ENCODE measurements at places on chromosomes 7 and 10.
A peak's percentile ranks its signal among the peaks of the same experiment; 100 is the strongest.

DNA sequence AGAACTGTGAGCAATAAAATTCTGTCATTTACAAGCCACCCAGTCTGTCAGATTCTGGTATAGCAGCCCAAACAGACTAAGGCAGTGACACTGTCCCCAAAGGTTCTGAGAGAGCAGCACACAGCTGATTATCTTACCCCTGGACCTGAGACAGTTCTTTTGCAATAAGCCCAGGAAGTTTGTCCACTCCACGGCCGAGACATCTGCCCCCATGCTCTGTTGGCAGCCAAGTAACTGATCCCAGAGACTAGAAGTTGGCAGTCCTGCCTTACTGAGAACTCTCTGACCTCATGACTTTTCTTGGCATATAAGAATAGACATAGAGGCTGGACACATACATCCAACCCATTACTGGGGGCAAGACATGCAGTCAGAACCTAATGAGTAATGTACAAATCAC lies 243.0 kb upstream of the GRB10 start:
- DNase-seq: no peak

GRCh38 chr7:82156168-82156567 lies 287.4 kb downstream of the CACNA2D1 start:
- peak; percentile 95 for DNase-seq

DNA sequence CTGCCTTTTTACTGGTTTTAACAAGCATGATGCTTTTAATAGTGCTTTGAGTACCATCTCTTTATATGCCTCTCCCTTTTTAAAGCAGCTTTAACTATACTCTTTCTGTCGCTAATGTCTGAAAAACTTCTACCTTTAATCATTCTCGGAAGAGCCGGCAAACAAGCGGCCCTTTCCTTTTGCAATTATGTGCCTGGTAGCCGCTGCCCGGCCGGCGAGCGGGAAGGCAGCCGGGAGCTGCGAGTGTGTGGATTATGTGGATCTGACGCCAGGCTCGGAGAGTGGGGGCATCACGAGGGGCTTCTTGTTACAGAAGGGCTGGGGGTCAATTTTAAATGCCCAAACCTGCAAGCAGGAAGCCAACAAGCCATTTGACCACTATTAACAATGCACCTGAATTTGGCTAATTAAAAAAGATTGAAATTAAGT lies 120.9 kb downstream of the BUB3 start:
- no peak for DNase-seq

DNA sequence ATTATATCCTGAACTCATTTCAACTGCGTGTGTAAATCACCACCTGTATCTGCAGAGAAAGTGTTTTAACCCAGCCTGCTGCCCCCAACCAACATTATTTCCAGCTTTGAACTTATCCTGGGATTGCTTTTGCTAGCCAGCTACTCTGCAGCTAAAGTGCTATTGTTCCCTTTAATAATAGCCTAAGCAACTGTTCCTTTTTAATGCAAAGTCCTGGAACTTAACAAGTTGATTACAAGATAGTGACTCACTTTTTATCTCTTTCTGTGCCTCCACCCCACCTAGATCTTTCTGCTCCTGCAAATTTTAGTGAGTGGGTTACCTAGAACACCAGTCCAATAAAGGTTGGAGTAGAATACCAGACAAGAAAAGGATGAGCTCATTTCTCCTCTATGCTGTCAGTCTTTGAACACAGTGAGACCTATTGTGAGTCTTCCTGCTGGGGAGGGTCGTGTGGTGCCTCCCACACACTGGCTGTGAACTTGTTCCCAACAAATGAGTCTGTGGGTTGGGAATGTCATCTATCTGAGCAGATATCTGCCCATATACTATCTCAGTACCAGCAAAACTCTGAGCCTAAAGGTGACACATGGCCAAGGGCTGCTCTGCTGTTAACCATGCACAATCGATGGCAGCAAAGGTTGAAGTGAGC lies 137.7 kb downstream of the FAM204A start:
- DNase-seq: no peak

DNA sequence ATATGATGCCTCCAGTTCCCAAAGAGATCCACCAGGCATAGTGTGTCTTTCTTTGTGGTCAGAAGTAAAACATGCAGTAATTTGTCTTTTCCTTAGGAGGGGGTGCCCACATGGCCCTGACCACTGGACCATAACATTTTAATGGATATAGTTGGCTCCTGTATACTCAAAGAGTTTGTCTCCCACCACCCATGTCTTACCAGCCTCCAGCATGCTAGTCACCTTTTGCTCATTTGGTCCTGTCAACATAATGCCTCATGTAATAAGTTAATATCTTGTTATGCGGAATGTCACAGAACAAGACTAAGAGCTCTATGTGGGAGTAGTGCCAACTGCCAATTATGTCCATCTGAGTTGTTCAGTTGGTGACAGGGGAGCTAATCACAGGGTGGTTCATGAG lies 83.4 kb upstream of the IFRD1 start:
- DNase-seq: no peak

DNA sequence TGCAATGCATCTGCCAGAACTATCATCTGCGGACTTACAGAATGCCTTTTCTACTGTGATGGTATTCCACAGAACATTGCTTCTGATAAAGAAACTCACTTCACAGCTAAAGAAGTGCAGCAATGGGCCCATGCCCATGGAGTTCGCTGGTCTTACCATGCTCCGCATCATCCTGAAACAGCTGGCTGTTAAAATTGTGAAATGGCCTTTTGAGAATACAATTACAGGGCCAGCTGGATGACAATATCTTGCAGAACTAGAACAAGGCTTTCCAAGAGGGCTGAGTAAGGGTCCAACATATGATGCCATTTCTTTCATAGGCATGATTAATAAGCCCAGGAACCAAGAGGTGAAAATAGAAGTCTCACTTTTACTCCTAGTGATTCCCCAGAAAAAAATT lies 104.1 kb upstream of the ADCY1 start:
- DNase-seq: no peak

DNA sequence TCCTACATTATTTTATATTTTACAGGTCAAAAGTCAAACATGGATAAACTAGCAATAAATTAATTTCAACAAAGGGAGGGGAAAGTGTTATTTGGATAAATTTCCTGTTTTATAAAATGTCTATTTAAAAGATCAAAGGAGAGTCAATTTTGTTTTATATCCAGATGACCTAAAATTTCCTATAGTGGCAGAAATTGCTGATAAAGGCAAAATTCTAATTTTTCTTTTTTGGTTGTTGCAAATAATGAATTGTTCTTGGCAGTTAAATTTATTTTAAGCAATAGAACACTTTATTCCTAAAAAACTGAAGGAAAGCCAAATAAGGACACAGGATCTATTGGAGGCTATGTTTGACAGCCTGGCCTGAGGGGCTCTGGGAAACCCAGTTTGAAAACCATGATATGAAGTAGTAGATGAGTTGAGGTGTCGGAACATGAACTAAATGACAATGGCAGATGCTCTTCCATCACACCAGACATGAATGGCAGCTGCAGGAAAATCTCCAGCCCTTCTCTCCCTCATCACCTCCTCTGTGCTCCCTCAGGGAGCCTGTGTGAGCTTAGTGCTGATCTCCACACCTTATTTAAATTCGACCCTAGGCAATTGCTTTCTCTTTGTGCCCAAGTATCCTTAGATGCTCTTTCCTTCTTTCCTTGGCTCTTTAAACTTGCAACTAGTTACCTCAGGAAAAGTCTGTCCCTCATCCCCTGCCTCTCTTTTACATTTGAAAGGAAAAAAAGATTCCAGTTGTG lies 395.0 kb downstream of the THSD7A start:
- DNase-seq: no peak

GRCh38 chr7:94540428-94540827 lies 30.8 kb downstream of the CASD1 start:
- DNase-seq: no peak

- DNase-seq: no peak
Measured at GRCh38 chr10:77603534-77603927, 34.1 kb downstream of the KCNMA1 start.

Measured in NCI-H2081 (cell line).